ENCODE measurements at places on chromosomes 4 and X.

DNA sequence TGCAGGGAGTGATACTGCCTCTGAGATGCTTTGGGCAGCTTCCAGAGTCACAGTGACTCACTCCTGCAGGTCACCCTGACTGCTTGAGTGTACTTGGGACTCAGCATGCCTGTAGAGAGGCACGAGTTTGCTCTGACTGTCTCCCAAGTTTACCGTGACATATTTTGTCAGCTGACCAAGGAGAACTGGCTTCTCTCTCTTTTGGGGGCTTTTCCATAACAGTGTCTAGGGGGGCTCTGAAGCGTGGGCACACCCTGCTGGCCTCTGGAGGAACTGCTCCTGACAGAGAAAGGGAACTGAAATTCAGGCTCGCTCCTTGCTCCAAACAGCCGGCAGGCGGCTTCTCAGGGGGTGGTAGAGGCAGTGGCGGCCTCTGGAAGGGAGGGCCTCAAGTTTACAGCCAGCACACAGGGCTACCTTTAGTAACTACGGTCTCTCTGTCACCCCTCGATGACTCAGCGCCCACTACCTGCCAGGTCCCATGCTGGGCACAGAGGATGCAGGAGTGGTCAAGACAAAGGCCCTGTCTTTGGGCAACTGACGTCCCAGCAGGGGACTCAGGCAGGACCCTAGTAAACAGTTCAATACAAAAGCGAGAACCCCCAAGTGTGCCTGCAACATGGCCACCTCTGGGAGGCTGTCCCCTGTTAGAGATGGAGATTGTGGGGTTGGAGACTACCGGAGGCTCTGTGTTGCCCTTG lies 17.8 kb downstream of the ZNF185 start:
- DNase-seq = no peak

- no peak for DNase-seq
Measured at GRCh38 chr4:78748381-78748780, 27.8 kb upstream of the BMP2K start.

- DNase-seq = no peak
Measured at GRCh38 chr4:70191647-70192046, 3.9 kb upstream of the ODAM start.

- DNase-seq = no peak
Measured at GRCh38 chr4:100075056-100075455, 115.2 kb downstream of the DDIT4L start.

- DNase-seq = no peak
Measured at GRCh38 chr4:77031544-77031943, 44.2 kb downstream of the CCNI start.

GRCh38 chr4:88275949-88276515 lies 8.3 kb downstream of the PPM1K start:
- DNase-seq = no peak

- DNase-seq = no peak
Measured at GRCh38 chr4:163473576-163473975, at the start of gene TKTL2. TKTL2 (minus strand) TSS chr4:163473754; CDS start chr4:163473734, 20 bp downstream.

GRCh38 chrX:11059933-11060332 lies 51.2 kb upstream of the HCCS start:
- DNase-seq = no peak

DNA sequence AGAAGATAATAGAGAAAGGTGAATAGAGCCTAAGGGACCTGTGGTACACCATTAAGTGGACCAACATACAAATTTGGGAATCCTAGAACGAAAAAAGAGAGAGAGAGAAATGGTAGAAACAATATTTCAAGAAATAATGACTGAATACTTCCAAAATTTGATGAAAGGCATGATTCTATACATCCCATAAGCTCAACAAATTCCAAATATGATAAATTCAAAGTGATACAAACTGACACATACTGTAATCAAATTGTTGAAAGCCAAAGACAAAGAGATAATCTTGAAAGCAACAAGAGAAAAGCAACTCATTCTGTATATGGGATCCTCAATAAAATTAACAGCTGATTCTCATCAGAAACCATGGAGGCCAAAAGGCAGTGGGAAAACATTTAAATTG lies 20.6 kb upstream of the ZC4H2 start:
- DNase-seq = no peak

DNA sequence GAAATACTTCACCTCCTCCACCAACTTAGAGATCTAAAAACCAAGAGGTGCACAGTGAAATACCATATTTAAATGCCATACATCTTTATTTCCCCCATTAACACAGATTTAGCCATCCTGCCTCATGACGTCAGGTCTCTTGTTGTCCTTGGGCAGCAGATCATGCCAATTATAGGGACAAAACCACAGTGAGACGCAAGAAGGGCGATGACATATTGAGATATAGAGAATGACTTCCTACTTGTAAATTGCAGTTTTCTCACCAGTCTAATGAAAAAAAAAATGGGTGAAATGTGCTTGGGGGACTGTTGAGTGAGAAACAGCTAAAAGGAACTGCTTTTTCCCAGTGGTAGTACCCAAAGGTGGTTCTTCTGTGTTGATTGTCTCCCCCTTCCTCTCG lies 24.3 kb downstream of the RS1 start:
- no peak for DNase-seq

DNA sequence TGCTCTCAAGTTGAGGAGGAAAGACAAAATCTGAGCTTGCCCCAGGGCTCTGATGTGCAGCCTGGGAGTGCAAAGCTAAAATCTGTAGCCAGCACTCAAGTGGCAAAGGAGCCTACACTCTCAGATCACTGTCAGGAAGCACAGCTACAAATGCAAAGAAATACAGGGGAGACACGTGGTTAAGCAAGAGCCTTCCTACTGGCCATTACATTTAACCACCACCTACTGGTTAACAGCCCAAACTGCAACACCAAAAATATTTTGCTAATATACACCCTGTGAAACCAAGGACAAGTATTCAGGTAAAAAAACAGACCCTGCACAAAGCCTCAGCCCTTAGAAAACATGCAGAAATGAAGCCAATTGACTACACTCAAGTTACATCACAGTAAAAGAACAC lies 170.4 kb upstream of the FGF16 start:
- no peak for DNase-seq

DNA sequence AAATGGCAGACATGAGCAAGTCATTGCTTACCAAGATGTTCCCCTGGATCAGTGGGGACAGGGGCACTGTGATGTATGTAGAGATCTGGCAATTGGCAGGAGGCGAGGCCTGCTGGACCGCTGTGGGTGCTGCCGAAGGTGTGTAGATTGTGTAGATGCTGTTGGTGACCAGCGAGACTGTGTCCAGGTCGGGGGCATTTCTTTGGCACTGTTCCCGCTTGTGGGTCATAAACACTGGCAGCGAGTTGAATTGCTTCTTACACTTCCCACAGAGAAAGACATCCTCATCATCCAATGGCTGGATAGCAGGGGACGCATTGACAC lies 52.7 kb downstream of the CFAP299 start:
- no peak for DNase-seq

DNA sequence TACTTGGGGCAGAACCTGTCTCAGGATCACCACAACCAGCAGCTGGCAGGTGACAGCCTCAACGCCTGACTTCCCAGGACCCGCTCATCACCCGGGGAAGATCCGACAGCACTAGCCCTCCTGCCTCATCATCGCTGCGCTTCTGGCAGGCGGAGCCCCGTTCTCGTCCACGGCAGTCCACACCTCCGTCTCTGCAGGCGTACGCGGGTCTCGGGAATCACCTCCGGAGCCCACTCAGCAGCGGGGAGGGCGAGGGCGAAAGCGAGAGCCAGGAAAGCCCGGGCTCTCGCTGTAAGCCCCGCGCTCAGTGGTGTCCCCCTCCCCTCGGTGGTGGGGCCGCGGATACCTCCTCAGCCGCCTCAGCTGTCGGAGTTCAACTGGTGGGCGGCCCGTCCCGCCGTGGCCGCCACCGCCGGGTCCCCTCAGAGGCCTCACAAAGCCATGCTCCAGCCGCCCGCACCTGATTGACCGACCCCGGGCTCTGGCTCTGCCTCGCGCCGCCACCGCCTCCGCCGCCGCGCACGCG lies 518 bp upstream of the CNKSR2 start:
- DNase-seq = no peak

GRCh38 chrX:13533726-13534125 lies 35.7 kb upstream of the EGFL6 start:
- no peak for DNase-seq

DNA sequence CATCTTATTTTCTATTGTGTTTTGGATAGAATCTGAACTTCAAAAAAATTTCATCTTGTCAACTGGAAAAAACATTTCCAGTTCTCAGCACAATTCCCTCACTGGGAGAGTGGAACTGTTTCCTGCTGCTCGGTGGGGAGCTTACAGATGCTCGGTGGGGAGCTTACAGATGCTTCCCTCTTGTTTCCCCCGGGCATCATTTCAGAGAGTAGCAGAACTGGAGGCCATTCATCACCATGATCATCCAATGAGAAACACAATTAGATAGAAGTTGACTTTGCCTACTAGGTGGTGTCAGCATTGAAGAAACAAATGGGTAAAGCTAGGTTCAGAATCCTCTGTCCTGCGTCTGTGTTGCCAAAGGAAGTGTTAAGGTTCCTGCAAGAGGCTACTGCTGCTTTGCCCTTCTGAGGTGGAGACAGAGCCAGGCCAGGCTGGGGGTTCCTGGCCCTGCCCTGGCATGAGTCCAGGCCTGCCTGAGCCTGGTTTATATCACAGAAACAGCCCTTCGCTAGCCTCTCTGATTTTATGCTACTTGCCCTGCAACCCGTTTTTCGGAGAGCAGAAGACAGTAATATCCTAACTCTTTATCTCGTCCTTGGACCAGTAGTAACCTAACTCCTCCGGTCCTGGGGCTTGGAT lies 70.6 kb downstream of the TAPT1 start:
- DNase-seq = no peak

DNA sequence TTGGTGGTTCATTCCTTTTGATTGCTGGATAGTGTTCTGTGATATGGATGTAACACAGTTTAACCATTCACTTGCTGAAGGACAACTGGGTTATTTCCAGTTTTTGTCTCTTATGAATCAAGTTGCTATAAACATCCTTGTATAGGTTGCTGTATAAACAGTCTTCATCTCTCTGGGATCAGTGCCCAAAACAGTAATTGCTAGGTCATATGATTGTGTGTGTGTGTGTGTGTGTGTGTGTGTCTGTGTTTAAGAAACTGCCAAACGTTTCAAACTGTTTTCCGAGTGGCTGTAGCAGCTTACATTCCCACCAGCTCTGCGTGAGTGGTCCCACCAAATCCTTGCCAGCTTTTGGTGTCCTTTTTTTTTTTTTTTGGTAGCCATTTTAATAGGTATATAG lies 60.4 kb downstream of the F11 start:
- DNase-seq = no peak

- DNase-seq = no peak
Measured at GRCh38 chr4:25439918-25440477, 62.9 kb downstream of the ANAPC4 start.

DNA sequence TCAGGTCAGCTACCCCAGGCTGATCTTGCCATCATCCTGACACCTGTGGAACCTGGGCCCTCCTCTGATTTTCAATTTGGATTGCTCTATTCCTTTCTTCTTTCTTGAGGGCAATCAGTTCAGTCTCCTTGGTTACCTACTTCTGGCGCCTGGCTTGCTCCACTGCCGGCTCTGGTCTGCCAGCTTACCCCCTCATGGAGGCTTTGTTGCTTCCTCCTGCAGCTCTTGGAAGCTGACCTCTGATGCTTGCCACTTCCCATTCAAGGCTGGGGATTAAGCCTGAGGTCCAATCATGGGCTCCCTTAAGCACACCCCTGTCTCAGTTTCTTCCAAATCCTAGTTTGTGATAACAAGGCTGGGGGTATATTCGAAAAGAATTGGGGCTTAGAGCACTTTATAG lies 5.4 kb downstream of the TMEM154 start:
- no peak for DNase-seq

GRCh38 chrX:49644991-49645637 lies 46.3 kb downstream of the GAGE1 start:
- DNase-seq = no peak

DNA sequence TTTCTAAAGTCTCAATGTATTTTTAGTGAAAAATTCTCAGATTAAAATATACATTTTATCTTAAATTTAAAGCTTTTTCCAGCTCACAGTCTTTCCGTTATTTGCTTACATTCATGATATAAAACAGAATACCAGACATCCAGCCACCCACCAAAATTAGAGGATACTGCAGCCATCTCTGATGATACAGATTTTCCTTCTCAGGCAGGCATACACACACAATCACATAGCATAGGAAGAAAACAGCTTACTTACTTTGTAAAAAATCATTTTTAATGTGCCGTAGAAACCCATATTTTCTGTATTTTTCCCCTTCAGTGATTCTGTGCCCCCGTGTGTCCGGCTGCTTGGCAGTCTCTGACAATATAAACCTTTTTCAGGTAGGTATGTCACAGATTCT lies 183.7 kb downstream of the FBXW7 start:
- DNase-seq = no peak

DNA sequence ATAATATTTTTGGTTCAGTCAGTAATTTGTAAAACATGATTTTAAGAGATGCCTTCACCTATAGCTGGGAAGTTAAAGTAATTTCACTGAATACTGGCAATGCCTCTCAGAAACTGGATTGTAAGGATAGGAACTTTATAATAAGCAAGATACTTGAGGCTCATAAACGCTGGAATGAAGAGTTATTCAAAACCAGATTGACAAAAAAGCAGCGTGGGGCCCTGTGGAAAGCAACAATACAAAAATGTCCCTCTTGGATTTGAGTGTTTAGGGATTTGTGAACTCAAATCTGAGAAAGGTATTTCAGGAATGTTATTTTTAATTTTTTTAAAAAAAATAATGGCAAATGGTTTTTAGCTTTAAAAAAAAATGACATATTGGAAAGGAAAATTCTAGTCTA lies 94.6 kb downstream of the ANK2 start:
- DNase-seq = no peak

GRCh38 chr4:6943885-6944225 lies 34.2 kb downstream of the TBC1D14 start:
- DNase-seq = no peak

DNA sequence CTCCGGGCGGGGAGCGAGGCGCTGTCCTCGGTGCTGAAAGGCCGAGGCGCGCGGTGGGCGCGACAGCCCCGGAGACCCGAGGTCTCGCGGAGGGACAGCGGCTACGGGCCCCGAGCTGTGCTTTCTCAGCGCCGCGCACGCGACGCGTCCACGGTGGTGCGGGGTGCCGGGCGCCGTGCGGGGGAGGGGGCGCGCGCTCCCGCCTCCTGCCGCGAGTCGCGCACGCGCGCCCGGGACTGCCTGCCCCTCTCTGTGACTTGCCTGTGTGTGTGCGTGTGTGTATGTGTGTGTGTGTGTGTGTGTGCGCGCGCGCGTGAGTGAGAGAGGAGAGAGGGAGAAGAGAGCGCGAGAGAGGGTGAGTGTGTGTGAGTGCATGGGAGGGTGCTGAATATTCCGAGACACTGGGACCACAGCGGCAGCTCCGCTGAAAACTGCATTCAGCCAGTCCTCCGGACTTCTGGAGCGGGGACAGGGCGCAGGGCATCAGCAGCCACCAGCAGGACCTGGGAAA lies at the start of gene GRIA2:
TSS of gene GRIA2 (plus strand) at position 358 of the 511 bp plus-strand sequence. CDS start 315 bp downstream, outside the sequence.
- no peak for DNase-seq

Measured in stimulated activated CD8-positive, alpha-beta memory T cell treated with anti-CD3 and anti-CD28 coated beads, Interleukin-15, amount 100 ng/mL, for 4 hours (primary cell).